NCI-H187 treated with DMSO at 0.1 percent for 48 hours (cell line): ENCODE measurements at places on chromosomes 7 and 10.

DNA sequence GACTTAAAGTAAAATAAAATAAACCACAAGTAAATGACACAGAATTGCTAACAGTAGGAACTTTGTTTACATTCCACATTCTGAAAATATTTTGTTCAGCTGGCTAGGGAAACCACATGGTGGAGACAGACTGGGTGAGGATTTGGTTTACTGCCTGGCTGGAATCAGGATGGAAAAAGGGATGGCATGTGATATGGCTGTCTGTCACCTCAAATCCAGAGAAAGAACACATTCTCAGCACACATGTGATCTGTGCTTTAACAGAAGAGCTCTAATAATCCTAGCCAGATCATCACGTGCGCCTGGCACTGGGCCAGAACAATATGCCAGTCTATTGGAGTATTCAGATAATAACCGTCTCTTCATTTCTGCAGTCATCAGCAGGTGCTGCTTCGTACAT is 90.9 kb upstream of the PIP4K2A start:
- peak; percentile 48 for DNase-seq

- no peak for DNase-seq
These were observed 242.2 kb downstream of the TSPAN12 start for GRCh38 chr7:120615703-120616102.

- DNase-seq = no peak
These were observed 256.2 kb upstream of the FERD3L start for GRCh38 chr7:19401461-19401860.

DNA sequence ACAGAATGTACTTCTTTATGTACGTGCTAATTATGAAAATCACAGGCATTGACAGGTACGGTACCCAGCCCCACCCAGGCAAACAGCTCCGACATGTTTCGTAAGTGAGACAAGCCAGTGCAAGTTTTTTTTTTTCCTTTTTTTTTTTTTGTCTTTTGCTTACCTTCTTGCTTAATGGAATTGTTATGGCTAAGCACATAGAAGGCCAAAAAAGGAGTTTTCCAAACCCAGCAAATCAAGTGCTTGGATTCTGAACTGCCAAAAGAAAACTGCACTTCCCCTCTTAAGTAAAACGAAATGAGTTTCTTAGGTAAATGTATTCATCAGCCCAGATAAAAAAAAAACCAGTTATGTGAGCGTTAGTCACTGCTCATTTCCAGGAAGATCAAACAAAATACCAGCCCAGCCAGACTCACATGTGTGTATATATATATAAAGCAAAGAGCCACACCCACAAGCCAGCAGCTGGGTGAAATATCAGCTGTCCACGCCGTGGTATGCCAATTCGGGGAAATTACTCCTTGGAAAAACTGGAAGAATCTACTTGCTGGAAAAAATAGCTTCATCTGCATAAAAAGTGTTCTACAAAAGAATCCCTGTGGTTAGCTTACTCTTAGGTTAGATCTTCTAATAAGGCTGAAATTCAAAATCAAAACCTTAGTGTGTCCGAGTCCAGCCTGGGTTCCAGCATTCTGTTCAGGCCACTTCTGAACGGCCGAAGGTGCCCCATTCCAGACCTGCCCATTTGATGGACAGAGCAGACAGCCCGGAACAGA is 8.0 kb downstream of the KLF6 start:
- no peak for DNase-seq

GRCh38 chr7:17010637-17011300 is 129.0 kb upstream of the AGR3 start:
- no peak for DNase-seq

- no peak for DNase-seq
These were observed 57.6 kb downstream of the RNLS start for GRCh38 chr10:88525371-88526069.

GRCh38 chr7:150857276-150858055 is 5.1 kb downstream of the AOC1 start:
- DNase-seq = no peak

DNA sequence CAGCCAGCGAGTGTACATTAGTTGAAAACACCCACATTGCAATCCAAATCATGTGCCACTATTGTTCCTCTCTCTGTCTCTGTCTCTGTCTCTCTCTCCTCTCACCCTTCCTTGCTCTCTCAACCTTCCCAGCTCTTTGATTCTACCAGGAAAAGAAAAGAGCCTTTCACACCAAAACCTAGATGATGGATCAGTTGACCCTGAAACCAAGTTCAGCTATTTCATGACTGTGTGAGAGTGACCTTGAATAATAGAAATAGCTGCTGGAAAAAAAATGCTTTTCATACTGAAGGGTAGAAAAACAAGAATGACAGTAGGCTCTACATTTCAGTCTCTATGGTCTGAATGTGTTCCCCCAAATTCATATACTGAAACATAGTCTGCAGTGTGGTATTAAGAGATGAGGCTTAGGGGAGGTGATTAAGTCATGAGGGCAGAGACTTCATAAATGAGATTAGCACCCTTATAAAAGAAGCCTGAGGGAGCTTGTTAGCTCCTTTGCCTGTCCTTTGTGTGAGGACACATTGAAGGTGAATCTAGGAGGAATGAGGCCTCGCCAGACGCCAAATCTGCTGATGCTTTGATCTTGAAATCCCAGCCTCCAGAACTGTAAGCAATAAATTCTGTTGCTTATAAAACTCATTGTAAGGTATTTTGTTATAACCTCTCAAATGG is 65.2 kb downstream of the LYZL1 start:
- no peak for DNase-seq

DNA sequence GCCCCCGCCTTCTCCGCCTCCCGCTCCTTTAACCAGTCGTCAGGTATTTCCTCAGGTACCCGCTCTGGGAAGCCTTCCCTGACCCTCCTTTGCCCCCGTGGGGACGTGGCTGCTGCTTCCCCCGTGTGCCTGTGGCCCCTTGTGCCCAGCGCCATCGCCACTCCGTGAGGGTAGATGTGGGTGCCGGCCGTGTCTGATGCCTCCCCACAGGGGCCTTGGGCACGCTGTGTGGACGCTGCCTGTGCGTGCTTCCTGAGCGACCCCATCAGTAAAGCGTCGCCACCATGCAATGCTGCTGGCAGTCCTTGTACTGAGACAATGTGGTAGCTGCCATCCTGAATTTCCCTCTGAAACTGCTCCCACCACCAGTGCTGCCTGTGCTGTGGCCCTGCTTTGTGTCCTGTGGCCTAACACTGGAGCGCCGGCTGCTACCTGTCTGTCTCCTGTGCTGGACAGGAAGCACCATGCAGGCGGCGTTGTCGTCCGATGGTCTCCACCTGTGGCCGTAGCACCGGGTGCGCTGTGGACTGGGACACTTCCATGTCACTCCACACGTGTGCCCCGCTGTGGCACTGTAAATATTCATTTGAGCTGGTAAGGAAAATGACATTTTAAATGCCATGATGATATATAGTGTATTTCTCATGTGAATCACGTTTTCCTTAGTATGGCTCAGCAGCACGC is 213.8 kb downstream of the MGMT start:
- DNase-seq = no peak

- no peak for DNase-seq
These were observed 49.0 kb upstream of the EN2 start for GRCh38 chr7:155408651-155409586.

GRCh38 chr7:151768805-151769187 is 108.1 kb downstream of the PRKAG2 start:
- DNase-seq = no peak

DNA sequence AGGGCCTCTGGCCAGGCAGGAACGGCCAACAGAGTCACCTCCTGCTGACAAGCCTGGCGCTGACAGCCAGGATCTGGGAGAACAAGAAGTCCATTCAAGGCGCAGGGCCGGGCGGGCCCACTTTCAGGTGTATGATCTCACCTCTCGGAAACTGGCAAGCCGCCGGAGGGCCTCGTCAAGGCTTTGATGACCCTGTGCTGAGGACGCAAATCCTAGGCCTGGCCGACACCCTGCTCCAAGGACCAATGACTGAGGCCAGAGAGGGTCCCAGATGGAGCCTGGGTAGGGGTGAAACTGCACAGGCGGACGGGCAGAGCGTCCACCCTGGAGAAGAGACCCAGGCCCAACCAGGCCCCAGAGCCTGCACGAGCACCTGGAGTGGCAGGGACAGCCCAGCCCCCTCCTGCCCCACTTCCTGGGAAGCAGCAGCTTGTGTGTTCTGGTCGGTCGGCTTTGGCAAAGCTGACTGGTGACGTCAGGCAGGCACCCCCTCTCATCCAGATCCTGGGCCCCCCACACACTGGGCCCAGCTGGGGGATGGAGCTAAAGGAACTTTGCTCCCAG is 30.6 kb downstream of the MYL10 start:
- DNase-seq = no peak

- no peak for DNase-seq
These were observed 43.3 kb upstream of the LRRN3 start for GRCh38 chr7:111047595-111047994.

GRCh38 chr10:74213571-74214162 is 62.6 kb downstream of the ADK start:
- no peak for DNase-seq

DNA sequence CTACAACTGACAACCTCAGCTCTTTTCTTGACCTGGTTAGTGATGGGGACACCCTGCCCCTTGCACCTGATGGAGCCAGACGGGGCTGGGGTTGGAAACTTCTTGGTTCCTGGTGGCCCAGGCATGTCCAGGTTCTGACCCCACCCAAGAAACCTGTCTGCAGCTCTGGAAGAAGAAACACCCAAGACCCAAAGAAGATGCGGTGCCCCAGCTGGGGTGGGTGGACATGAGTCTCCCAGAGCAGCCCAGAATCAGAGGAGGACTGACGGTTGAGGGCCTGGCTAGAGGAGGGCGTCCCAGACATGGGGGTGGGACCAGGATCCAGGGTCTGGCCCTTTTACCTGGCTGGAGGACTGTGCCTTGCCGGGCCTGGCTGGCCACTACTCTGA is 202.4 kb downstream of the GLRX3 start:
- DNase-seq = no peak

DNA sequence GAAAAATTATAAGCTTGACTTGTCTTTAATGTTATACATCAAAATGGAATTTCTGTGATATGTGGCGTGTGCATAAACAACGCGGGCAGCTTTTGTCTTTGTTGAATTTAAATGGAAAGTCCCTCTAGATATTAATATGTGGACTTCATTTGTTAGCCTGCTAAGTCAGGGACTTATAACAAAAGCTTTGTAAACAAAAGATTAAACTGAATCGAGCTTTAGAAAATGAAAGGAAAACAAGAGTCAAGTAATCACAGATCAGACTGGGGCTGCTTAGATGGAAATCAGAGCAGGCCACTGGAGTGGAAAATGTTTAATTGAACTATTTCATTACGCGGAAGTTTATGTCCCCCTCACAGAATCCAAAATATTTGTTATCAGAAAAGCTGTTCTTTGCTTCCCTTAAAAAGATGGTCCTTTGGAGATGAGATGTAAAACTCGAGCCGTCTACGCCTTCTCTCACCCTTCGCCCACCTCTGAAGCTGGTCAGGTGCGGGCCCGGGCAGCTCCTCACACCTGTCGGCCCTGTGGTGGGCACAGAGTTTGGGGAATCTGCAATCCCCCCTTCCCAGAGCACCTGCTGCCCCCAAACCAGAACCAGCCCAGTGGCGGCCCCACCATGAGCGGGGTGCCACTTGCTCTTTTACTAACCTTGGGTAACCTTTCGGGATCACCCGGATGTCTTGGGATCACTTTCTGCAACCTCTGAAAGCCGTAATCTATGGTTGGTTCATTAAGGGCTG is 116.2 kb downstream of the EBF3 start:
- DNase-seq = no peak

DNA sequence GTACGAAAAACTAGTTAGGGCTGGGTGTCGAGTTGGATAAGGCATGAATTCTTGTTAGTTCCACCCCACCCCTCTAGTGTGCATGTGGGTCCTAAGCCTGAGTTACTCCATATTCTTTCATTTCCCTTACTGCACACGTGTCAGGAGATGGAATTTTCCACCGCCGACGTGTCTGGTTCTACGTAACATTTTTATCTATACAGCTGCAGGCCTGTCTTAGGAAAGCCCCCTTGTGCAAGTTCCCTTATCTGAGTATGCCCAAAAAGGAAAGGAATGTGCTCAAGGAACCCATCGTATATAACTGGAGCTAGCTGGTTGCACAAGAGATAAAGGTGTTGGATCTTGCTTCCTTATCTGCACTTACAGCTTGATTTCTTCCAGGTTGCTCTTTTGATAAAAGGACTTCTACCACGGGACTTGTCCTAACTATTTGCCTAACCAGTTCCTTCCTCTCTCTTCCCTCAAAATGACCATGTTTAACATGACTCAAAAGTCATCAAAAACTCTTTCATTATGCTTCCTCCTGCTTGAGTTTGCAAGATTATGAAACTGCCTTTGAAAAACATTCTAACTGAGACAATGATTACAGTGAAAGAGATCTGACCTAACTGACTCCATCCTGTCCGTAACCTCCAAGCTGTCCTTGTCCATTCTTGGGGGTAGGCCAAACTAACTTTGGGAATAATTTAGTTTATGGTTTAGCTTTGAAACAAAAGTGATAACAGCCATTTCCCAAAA is 181.4 kb downstream of the AKR1D1 start:
- no peak for DNase-seq

GRCh38 chr7:134357486-134357885 is 40.8 kb upstream of the SLC35B4 start:
- no peak for DNase-seq

DNA sequence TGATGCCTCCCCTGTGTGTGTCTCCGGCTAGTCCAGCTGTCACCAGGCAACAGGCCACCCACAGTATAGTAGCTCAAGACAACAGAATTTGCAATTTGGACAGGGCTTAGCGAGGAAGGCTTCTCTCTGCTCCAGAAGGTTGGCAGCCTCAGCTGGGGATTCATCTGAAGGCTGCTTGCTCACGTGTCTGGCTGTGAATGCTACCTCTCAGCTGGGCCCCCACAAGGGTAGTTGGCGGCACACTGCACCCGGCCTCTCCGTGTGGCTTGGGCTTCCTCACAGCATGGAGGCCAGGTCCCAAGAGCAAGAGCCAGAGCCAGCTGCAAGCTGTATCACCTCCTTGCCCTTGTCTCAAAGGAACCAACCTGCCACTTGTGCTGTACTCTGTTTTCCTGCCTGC is 19.2 kb downstream of the ECHDC3 start:
- DNase-seq = no peak

DNA sequence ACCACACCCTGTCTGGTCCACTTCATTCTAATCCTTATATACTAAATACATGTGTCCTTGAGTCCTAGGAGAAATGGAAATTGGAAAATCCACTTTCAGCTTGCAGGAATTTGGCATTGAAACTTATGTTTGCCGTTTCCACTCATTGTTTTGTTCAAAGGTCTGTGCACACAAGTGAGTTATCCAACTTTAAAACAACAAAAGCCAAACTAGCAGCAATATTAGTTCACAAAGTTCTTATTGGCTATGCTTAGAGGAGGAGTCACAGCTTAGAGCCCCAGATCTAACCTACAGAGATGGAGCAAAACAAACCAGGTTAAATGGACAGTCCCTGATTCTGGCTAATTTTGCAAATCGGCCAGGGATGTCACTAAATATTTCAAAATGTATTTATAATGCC is 44.6 kb upstream of the AFAP1L2 start:
- DNase-seq = no peak
